ENCODE measurements at places on chromosomes 3 and 15.

- DNase-seq = peak; percentile 31
These were observed 201.7 kb downstream of the GAP43 start for GRCh38 chr3:115825046-115825445.

- DNase-seq = no peak
These were observed 857.3 kb downstream of the NAALADL2 start for GRCh38 chr3:175716446-175716845.

GRCh38 chr15:57948351-57949289 lies 116.9 kb downstream of the ALDH1A2 start:
- no peak for DNase-seq

DNA sequence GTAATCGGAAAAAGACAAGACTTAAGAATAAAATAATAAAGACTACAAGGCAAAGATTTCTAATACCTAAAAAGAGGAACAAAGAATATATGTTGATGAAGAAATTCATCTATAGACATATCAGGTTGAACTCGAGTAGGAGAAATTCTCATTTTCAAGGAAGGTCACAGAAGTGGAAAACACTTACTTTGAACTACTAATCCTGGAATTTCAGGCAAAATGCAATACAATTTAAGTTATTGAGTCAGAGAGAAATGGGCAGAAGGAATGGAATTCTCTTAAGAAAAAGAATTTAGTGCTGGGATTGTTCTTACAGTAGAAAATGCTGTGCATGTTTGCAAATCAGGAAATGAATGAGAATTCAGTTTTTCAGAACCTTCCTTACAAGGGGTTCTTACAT lies 135.9 kb upstream of the TGFBR2 start:
- DNase-seq = no peak

DNA sequence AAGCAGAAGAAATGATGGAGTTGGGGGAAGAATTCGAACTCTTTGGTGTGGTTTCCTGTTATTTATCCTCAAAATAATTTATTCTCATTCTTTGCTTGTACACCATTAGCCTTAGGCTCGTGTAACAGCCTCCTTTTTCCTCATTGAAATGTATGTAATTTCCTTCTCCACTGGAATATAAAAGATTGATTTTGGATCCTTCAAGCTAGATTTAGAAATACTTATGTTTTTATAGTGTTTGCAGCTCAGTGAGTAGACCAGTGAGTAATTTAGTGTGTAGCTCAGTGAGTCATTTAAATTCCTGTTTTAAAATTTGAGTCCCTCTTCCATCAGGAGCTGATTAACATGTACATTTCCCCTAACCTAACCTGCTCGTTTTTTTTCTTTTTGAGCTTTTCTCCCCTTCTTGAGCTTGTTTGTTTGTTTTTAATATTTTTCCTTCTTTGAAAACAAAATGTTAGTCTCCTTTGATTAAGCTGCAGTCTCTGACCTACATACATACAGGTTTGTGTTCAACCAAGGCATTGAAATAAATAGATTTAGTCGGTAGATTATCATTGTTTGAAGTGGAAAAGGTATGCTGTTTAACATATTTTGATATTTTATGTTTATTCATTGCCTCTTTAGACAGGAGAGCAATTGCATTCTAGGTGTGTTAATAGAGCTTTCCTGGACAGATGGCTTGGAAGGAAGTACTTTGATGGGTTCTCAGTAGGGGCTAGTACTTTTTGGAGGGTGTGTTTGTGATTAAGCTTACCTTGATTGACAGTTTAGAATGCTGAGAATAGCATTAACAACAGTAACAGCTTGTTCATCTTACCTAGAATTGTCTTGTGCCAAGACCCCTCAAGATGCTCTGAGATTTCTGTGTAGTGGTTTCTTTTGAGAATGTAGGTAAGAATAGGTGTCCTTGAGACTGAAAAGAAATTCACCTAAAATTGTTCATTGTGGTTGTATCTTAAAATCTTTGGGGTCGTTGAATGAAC lies 5.9 kb downstream of the USP3 start:
- DNase-seq = no peak

All from urothelium cell line (cell line).